ENCODE measurements at places on chromosomes 12 and 14. TPM values are rescaled to one million over a fixed set of nuclear protein-coding genes. Genes with fewer than 3 reads are reported as not detected.

Gene MYF6
- not detected for total RNA-seq

Gene MUCL1
- total RNA-seq: not detected

- no peaks in the 10 kb centered on the region for H3K36me3 ChIP-seq
- H3K4me1 ChIP-seq: peaks cover 12% of the 10 kb centered on the region
- no peak overlapping the region for H3K4me3 ChIP-seq
- H3K27ac ChIP-seq: no peak overlapping the region
- H3K27me3 ChIP-seq: no peaks in the 10 kb centered on the region
Measured at GRCh38 chr12:109950625-109951024, 45.5 kb downstream of the GIT2 start.

DNA sequence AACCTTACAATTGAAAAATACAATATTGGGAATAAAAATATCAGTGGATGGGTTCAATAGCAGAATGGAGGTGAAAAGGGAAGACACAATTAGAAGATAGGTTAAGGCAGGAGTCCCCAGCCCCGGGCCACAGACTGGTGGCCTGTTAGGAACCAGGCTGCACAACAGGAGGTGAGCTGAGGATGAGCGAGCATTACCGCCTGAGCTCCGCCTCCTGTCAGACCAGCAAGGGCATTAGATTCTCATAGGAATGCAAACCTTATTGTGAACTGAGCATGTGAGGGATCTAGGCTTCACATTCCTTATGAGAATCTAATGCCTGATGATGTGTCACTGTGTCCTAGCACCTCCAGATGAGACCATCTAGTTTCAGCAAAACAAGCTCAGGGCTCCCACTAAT, 27.3 kb upstream of the ST8SIA1 start:
- DNase-seq: no peak
- no peaks in the 10 kb centered on the region for H3K4me1 ChIP-seq
- no peak overlapping the region for H3K27ac ChIP-seq
- no peak overlapping the region for H3K4me3 ChIP-seq

GRCh38 chr12:63098851-63099250, 52.1 kb downstream of the AVPR1A start:
- no peak overlapping the region for H3K27ac ChIP-seq
- H3K27me3 ChIP-seq: no peaks in the 10 kb centered on the region
- H3K4me3 ChIP-seq: no peak overlapping the region
- H3K4me1 ChIP-seq: no peaks in the 10 kb centered on the region
- DNase-seq: no peak
- H3K36me3 ChIP-seq: no peaks in the 10 kb centered on the region

DNA sequence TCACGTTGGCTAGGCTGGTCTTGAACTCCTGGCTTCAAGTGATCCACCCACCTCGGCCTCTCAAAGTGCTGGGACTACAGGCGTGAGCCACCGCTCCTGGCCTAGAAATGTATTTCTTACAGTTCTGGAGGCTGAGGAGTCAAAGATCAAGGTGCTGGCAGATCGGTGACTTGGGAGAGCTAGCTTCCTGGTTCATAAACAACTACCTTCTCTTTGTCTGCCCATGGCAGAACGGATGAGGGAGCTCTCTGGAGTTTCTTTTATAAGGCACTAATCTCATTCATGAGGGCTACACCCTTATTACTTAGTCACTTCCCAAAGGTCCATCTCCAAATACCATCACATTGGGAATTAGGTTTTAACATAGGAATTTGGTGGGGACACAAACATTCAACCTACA, 38.9 kb downstream of the SLC17A8 start:
- no peak for DNase-seq
- no peak overlapping the region for H3K27ac ChIP-seq
- no peak overlapping the region for H3K4me3 ChIP-seq
- no peaks in the 10 kb centered on the region for H3K36me3 ChIP-seq
- no peaks in the 10 kb centered on the region for H3K4me1 ChIP-seq
- no peaks in the 10 kb centered on the region for H3K27me3 ChIP-seq

Gene MGAT4C
- total RNA-seq: 0.25 TPM

GRCh38 chr12:25896981-25897380, 61.5 kb upstream of the RASSF8 start:
- H3K27ac ChIP-seq: no peak overlapping the region
- H3K4me3 ChIP-seq: no peak overlapping the region
- H3K4me1 ChIP-seq: no peaks in the 10 kb centered on the region
- H3K36me3 ChIP-seq: no peaks in the 10 kb centered on the region
- no peaks in the 10 kb centered on the region for H3K27me3 ChIP-seq

DNA sequence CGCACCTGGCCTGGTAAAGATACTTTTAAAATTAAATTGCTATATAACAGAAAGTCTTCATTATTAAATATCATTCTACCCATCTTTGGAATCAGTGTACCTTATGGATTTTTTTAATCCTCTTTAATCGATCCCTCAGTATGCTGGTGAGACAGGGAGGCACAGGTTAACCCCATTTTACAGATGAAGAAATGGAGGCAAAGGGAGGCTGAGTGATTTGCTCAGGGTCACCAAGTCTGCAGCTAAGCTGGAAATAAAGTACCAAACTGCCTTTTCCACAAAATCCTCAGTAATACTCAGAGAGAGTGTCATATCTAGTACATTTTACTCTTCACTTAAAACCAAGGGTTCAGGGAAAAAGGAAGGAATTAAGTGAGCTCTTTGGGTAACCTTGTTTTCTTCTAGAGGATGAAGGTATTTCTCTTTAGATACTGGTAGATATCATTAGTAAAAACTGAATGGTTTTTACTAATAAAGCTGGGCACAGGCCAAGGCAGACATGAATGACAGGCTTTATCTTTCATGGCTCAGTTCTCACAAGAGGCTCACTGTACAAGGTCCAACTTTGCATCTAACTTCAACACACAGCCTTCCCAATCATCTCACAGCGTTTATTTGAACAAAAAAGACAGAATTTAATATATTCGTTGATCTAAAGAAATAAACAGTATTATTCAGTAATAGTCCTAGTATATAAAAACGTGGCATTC, 35.3 kb upstream of the TTC7B start:
- DNase-seq: no peak
- H3K27ac ChIP-seq: no peak overlapping the region
- H3K4me1 ChIP-seq: no peaks in the 10 kb centered on the region

DNA sequence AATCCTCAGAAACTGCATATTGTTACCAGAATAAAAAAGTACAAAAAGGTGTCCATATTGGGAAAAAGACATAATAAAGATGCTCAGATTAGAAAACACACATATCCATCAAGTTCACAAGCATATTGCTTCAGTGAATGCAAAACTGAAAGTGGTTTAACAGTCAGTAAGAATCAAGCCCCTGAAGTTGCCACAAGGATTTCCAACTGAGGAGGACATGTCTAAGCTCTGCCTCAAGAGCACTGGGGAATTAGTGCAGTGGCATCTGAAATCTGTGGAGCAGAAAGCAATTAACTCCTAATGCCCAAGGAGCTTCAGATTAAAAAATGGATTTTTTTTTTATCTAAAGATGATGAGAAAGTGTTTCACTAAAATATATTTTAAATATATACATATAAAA, 113.2 kb downstream of the DENND5B start:
- no peak overlapping the region for H3K4me3 ChIP-seq
- H3K27me3 ChIP-seq: no peaks in the 10 kb centered on the region
- no peak for DNase-seq
- H3K27ac ChIP-seq: no peak overlapping the region

Gene MYO1H
- not detected for total RNA-seq

DNA sequence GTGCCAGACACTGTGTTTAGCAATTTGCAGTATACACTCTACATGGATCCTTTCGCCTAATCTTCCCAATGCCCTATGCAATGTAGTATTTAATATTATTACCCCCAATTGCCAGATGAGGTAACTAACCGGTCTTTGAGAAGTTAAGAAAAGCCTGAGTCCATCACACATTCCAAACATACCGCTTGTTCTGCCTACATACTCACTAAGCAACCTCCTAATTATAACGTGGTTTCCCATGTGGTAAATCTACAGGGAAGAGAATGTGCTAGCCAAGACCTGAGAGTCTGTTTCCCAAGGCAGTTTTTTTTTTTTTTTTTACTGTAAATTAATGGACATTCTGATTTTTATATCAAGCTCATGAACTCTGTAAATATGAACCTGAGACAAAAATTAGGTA, 37.2 kb downstream of the ATP2B1 start:
- no peak overlapping the region for H3K4me3 ChIP-seq
- peaks cover 13% of the 10 kb centered on the region for H3K4me1 ChIP-seq
- H3K27ac ChIP-seq: no peak overlapping the region
- no peak for DNase-seq
- no peaks in the 10 kb centered on the region for H3K27me3 ChIP-seq
- no peaks in the 10 kb centered on the region for H3K36me3 ChIP-seq

GRCh38 chr12:49338830-49339463, 2.0 kb upstream of the C1QL4 start:
- H3K4me3 ChIP-seq: no peak overlapping the region
- DNase-seq: no peak
- H3K27me3 ChIP-seq: peaks cover 13% of the 10 kb centered on the region
- H3K36me3 ChIP-seq: no peaks in the 10 kb centered on the region
- peaks cover 35% of the 10 kb centered on the region for H3K4me1 ChIP-seq

GRCh38 chr14:104366931-104367865, 212.4 kb upstream of the C14orf180 start:
- H3K27me3 ChIP-seq: no peaks in the 10 kb centered on the region
- no peaks in the 10 kb centered on the region for H3K4me1 ChIP-seq
- no peaks in the 10 kb centered on the region for H3K36me3 ChIP-seq

DNA sequence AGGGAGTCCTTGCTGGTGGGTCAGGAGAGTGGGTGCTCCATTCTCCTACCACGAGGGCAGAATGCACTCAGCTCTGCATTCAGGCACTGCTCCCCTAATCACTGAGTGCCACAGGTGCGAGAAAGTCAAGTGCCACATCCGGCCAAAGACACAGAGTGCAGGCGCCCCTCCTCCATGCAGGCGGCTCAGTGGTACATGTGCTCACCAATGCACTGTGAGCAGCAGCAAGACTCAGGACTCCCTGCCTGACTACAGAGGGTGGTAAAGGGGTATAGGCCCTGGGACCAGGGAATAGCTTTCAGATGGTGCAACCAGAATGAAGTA, 32.9 kb downstream of the ZFYVE21 start:
- no peak overlapping the region for H3K27ac ChIP-seq
- no peak for DNase-seq
- H3K4me3 ChIP-seq: no peak overlapping the region
- peaks cover 6% of the 10 kb centered on the region for H3K36me3 ChIP-seq

DNA sequence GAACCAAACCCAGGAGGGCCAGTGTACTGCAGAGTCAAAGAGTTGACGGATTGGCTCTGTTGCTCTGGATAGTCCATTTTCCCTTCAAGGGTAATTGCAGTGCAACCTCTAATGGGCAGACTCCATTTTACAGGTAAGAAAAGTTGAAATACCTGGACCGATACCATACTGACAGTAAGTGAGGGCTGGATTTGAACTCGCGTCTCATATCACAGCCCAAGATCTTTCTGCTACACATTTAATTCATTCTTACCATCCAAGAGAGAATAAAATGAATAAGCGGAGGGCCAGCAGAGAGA, 356 bp upstream of the ZC3H14 start:
- H3K4me1 ChIP-seq: peaks cover 25% of the 10 kb centered on the region
- peaks cover under 1% of the 10 kb centered on the region for H3K36me3 ChIP-seq
- H3K27me3 ChIP-seq: no peaks in the 10 kb centered on the region
- DNase-seq: no peak
- H3K27ac ChIP-seq: peak overlapping the region; percentile 86

GRCh38 chr12:132449565-132450417, 40.2 kb upstream of the FBRSL1 start:
- no peaks in the 10 kb centered on the region for H3K36me3 ChIP-seq
- no peak for DNase-seq
- peaks cover 14% of the 10 kb centered on the region for H3K4me1 ChIP-seq
- no peak overlapping the region for H3K4me3 ChIP-seq
- H3K27me3 ChIP-seq: no peaks in the 10 kb centered on the region

Gene ZBTB1
- 48.9 TPM for total RNA-seq

Gene C12orf50
- not detected for total RNA-seq

DNA sequence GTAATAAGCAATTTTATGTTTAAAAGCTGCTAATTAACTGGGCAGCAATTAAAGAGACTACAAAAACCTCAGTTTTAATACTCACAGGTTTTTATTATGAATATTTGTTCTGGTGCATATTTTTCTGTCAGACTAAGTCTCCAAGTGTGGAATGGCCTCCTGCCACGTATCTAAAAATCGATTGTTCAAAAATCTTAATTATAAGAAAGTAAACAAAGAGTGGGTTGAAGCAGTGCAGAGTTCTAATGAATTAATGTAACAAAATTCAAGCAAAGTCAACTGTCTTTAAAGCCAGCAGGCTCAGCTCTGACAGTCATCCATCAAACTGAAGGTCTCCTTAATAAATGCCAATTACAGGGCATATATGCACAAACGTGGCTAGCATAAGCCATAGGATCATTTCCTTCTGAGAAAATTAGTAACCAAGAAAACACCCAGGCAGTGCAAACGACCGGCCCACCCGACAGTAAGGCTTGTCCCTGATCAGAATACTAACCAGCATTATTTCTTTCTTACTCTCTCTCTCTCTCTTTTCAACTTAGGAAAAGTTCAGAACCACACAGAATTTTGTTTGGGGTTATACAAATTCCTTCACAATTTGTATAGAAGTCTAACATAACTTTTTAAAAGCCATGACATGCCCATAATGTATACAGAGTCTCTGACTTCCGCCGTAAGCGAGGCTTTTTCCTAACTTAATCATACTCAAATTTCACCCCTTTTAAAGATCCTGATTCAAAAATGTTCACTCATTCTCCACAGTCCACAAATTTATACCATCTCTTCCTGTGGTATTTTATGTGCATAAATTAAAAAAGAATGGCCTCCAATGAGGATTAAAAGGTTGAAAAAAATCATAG, 83.8 kb downstream of the SLC25A21 start:
- no peaks in the 10 kb centered on the region for H3K36me3 ChIP-seq
- no peak for DNase-seq
- H3K27me3 ChIP-seq: no peaks in the 10 kb centered on the region
- H3K27ac ChIP-seq: no peak overlapping the region
- H3K4me1 ChIP-seq: no peaks in the 10 kb centered on the region

Gene CLEC6A
- total RNA-seq: not detected

Gene KERA
- not detected for total RNA-seq

Gene IL26
- not detected for total RNA-seq

GRCh38 chr12:119803381-119803791, 73.7 kb downstream of the CIT start:
- no peak overlapping the region for H3K27ac ChIP-seq
- peak overlapping the region; percentile 32 for H3K4me3 ChIP-seq
- H3K4me1 ChIP-seq: peaks cover 13% of the 10 kb centered on the region
- no peaks in the 10 kb centered on the region for H3K36me3 ChIP-seq
- H3K27me3 ChIP-seq: no peaks in the 10 kb centered on the region

Gene RITA1
- 14.5 TPM for total RNA-seq

Gene PDE3A
- 9.6 TPM for total RNA-seq

Gene ERH
- total RNA-seq: 77.8 TPM

Measured in vagina (tissue), 2 donors.